ENCODE measurements at places on chromosomes 16 and 17.

DNA sequence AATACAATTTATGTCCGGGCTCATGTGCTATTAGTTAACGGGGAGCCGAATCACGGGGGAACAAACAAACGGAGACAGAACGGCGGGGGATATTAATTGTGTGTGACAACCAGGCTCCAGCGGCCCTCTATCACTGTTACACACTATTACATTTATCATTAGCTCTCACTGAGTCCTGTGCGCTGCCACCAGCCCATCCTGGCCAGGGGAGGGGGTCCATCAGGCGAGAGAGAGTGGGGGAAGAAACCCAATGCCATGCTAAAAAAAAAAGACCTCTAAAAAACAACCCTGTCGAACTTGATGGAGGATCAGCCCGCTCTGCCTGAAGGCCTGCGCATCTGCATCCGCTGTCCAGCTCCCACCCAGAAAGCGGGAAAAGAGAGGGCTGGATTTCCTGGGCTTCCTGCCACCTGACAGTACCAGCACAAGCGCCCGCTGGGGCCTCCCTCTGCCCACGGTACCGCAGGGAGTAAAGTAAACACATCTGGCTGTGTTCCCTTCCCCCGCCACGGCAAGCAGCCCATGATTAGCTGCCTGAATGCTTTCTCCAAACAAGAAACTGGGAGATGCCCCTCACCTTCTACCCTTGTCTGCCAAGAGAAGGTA is 41.7 kb downstream of the PIPOX start:
- no peak for DNase-seq

DNA sequence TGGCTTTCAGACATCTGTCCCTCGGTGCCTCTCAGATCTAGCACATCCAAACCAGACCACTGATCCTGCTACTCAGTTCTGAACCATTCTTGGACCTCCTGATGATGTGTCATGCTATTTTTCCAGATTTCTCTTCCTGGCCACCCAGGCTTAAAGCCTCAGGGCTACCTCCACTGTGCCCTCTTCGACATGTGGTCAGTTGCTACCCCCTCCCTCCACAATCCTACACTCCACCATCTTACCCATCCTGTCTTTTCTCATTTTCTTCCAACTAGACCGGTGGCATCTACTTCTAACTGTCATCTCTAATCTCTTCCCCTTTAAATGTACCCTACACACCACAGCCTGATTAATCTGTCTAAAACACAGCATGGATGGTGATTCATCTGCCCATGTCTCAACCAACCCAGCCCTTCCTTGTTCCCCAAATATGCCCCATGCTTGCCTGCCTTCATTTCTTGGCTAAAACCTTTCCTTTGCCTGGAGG is 478.6 kb downstream of the SLC39A11 start:
- DNase-seq: no peak

GRCh38 chr16:1425616-1426370 is 5.1 kb upstream of the PERCC1 start:
- DNase-seq: no peak

DNA sequence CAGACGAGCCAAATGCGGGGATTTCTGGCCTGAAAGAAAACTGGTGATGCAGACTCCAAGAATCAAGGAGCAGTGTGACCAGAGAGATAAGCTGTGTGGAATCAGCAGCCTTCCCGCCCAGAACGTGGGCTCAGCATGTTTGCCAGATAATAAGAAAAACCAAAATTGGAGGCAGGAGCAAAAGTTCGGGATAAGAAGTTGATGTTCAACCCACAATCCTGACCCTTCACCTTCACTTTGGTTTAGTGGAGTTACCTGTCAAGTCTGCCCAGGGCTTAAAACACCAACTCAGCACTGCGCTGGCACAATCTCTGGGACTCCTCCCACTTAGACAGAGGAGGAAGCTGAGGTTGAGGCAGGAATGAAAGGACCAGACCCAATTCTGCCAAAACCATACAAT is 3.1 kb downstream of the SLC43A2 start:
- no peak for DNase-seq

- no peak for DNase-seq
Observed at GRCh38 chr16:72785886-72786285, 262.0 kb downstream of the ZFHX3 start.

- no peak for DNase-seq
Observed at GRCh38 chr17:80428796-80429195, 13.8 kb downstream of the ENDOV start.

DNA sequence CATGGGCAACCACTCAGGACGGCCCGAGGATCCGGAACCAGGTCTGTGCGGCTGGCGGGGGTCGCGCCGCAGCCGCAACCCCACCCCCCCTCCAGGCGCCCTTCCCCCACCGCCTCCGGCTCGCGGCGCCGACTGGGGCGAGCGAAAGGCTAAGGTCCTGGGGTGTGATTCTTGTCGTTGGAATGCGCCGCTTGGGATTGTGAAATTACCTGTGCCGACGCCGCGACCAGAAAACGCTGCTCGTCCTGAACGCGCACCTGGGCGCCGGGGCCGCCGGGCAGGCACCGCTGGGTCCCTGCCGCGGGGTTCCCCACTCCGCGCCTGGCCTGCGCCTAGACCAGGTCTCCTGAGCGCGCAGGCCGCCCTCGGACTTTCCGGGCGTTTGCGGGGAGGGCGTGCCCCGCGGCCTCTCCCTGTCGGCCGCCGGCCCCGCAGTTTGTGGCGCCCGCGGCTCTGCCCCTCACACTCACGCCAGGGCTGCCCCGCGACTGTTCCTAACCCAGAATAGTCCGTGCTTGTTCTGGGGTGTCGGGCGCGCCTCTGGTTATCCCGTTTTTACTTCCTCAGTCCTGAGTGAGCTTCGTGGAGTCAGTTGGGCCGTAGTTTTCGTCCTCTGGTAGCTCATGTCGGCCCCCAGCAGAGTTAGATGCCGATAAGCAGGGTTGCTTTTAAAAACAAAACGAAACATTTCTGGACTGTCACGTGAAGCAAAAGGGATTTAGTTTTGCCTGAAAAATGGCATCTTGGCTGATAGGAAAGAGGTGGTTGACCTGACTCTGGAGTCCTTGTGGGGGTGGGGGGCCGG is 147.2 kb downstream of the SPECC1 start:
- no peak for DNase-seq

- DNase-seq: no peak
Observed at GRCh38 chr17:16886655-16887322, 85.1 kb downstream of the TNFRSF13B start.

DNA sequence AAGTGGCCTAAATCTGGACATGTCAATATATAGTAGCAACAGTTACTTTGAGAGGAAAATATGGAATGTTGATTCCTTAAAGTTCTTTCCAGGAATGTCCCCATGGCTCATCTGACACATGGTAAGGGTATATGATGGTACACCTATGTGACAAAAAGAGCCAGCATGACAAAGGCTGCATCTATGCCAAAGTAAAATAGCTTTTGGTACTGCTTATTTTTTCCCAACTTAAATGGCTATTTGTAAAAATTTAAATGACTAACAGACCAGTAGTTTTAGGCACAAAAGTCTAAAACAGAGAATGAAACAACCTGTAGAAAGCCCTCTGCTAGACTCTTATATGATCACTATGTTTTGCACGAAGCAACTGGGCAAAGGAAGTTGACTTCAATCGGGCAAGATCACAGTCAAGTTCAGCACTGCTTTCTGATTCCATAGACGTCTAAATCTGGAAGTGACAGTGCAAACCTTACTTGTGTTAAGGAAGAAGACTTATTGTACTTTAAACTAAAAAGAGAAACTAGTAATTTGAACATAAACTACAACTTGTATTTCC is 135.1 kb downstream of the SKAP1 start:
- DNase-seq: peak; percentile 10

- DNase-seq: no peak
Observed at GRCh38 chr16:58533751-58534470, 18.6 kb downstream of the SETD6 start.

- peak; percentile 57 for DNase-seq
Observed at GRCh38 chr17:29155227-29155965, 24.8 kb downstream of the MYO18A start.

- DNase-seq: no peak
Observed at GRCh38 chr17:20109076-20109475, 99.9 kb downstream of the SPECC1 start.

DNA sequence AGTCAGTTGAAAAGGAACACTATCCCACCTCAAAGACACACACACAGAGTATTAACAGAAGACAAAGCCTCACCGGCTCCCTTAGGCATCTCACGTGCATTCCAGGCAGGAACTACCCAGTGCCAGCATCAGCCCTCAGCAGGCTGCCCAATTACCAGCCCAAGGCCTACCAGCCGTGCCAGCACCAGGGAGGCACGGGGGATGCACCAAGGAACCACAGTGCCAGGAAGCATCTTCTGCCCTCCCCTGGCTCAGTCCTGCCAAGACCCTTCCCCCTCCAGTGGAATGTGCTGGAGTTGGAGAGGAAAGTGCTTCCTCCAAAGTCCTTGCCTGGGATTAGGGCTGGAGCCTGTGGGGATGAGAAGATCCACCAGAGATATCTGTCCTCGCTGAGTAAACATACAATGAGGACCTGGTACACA is 11.0 kb upstream of the KRT19 start:
- no peak for DNase-seq

- DNase-seq: no peak
Observed at GRCh38 chr16:19689342-19689741, 28.7 kb downstream of the KNOP1 start.

DNA sequence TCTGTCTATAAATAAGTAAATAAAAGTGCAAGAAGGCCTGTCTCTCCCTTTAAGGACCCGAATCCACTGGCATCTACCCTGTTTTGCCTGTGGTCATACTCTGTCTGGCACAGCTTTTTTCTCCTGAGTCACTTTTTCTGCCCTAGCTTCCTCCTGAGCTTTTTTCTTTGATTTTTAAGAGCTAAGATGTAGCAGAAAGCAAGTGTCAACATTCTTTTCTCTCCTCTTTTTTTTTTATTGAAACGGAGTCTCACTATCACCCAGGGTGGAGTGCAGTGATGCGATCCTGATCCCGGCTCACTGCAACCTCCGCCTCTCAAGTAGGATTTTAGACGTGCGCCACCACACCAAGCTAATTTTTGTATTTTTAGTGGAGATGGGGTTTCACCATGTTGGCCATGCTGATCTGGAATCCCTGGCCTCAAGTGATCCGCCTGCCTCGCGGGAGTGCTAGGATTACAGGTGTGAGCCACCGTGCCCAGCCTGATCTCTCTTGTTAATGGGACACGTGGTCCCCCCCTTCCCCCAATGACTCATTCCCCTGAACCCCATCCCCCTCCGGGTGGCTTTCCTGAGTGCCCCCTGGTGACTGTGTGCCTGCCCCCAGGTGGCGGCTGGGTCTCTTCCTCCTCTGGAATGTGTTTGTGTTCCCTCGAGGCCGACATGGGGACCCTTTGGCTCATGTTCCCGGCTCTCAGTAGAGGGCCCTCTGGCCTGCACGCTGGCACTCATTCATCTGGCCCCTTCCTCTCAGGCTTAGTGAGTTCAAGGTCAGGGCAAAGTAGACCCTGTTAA is 14.2 kb downstream of the C16orf90 start:
- no peak for DNase-seq

DNA sequence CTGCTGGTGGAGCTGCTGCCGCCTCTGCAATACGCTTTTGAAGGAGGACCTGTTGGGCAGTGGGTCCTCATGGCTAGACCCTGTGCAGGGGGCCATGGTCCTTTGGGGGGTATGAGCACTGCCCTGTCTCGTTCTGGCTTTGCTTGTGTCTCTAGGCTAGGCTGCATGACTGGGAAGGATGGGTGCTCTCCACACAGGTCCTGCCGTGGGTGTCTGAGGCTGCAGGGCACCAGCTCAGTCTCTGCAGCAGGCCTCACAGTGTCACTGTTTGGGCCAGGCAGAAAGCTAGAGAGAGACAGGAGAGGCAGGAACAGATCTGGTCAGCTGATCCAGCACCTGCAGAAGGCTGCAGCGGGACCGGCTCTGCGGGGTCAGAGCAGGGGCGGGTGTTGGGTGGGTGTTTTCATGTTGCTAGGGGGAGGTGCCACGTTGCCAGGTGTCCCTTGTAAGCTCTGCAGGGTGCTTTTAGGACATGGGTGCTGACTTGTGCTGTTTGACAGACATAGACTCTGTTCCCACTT is 111.4 kb downstream of the SNX29 start:
- DNase-seq: no peak

DNA sequence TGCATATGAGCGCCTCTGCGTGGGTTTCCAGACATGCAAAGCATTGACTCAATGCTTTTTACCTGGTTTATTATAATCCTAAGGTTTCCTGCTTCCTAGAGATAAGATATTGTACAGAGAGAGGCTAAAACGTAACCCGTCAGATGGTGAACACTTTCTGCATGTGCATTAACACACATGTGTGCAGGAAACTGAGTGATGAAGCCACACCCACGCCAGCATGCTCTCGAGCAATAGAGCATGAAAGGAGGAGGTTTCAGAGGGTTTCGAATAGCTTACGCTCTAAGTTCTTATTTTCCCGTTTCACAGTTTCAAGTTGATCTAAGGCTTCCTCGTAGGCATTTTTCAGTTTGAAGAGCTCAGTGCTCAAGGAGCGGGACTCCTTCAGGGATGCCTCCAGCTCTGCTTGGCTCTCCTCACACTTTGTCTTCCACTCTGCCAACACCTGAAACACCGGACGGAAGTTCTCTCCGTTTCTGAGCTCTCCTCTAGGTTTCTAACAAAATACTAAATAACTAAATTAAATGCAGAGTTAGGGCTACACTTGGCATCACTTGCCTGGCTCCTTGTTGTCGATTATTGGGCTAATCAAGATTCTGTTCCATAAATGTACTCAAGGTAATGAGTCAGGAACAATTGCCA is 23.2 kb downstream of the MYH3 start:
- no peak for DNase-seq

DNA sequence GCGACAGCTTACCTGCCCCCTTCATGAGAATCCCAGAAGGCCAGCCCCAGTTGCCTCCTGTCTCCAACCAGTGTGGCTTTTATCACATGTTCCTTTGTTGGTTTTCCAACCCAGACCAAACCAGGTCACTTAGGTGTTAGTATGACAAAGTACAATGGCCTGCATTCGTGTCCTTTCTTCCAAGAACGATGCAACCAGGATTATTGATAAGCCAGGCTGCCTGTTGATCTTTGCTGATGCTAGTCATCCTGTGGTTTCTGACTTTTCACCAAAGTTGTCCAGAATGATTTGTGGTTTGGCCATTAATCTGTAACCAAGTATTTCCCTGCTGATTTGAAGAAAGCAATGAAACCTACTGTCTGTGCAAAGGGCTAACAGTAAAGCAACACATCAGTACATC is 191.4 kb downstream of the CYLD start:
- DNase-seq: no peak
